ENCODE measurements at places on chromosomes 6 and 20.
A peak's percentile ranks its signal among the peaks of the same experiment; 100 is the strongest.

- DNase-seq = no peak
Observed at GRCh38 chr6:160685762-160686450, 16.1 kb upstream of the PLG start.

DNA sequence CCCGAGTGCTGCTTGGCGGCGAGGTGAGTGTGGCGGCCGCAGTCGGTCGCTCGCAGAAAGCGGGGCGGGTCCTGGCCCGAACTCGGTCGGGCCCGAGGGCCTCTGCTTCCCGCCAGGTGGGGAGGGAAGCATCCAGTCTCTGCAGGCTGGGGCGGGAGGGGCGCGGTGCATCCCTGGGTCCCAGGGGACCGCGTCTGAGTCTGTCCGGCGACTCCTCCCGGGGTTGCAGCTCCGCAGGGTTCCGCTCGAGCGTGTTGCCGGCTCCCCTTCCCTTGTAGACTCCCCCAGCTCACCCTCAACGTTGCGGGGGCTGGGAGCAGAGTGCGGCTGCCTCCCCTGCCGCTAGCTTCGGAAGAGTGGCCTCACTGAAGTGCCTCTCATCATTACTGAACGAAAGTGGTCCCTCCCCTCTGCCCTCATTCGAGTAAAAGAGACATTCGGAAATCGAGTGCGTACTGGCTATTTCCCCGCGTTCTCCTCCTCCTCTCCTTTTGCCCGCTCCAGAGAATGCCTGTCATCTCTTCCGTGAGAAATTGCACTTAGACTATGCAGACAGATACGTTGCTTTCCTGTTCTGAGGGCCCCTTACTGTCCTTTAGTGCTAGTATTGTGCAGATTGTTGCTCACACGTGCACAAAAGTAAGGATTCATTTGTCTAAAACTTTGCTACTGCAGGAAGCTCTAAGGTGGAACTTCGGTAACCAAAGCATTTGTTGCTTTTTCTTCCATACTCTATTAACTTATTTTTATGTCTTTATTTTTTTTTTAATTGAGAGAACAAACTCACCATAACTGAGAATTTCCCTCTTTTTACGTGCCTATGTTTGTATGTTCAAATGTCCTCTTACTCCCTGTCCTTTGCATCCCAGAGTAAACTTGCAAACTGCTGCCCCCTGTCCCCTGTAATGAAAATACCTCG lies 751 bp downstream of the MAP3K4 start:
- peak; percentile 86 for DNase-seq

DNA sequence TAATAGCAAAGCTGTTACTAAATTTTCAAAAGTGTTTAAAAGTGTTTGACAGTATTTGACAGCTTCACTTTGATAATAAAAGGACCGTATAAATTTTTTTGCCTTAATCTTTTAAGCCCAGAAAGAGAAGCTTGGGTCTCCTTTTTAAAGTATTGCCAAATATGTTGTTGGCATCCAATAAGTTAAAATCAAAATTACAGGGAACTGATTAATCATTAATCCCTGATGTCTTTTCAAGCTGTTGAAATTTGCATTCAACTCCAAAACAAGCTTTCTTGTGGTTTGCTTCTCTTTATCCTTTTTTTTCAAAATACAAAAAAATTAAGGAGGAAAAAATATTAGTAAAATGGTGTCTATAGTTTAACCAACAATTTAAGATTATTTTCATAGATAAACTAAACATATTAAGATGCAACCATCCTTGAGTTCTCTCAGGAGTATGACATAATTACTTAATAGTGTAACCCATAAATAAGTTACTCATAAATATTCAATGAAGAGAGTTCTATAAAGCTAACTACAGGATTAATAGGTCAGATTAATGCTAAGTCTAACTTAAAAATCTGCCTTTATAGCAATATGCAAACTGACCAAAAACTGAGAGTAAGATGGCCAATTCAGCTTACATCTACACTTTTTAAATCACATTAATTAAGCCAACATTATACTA lies 27.0 kb upstream of the CALHM6 start:
- no peak for DNase-seq

DNA sequence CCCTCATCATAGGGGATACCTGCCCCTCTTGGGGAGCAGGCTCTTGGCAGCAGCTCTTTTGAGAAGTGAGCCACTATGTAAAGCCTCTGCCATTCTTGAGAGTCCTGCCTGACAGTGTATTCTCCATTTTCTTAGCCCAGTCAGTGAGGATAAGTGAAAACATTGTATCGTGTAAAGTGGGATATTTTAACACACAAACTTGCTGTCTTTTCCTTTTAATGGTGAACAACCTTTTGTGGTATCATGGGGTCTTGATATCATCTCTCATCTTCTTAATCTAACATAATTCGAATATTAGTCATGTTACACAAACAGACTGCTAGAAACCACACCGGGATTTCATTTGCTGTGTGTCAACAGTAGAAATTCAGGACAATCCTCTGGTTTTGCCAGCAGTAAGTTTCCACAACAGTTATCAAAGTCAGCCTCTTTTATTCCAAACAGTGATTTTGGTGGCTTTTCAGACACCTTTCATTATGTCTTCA lies 136.2 kb downstream of the HIVEP1 start:
- no peak for DNase-seq

DNA sequence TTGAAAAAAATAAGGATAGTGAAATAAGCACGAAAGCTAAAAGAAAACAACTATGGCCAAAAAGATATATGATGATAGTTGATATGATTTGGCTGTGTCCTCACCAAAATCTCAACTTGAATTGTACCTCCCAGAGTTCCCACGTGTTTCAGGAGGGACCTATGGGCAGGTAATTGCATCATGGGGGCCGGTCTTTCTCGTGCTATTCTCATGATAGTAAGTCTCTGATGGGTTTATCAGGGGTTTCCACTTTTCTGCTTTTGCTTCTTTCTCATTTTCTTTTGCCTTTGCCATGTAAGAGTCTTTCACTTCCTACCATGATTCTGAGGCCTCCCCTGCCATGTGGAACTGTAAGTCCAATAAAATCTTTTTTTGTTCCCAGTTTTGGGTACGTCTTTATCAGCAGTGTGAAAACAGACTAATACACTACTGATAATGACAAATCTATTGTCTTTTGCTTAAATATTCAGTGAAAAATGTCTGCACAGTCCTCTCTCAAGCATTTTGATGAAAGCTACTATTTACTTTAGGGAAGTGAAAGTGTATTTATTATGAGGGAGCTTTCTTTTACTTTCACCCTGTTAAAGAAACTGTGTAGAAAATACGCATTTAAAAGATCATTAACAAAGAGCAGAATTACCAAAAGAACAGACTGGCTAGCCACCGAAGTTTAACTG lies 389.1 kb downstream of the HTR1B start:
- no peak for DNase-seq

- DNase-seq = no peak
Observed at GRCh38 chr6:1103021-1103420, 208.9 kb upstream of the FOXQ1 start.

- DNase-seq = peak; percentile 29
Observed at GRCh38 chr6:135372758-135373157, 124.8 kb downstream of the AHI1 start.

- no peak for DNase-seq
Observed at GRCh38 chr6:146905181-146905704, 299.0 kb upstream of the STXBP5 start.

- DNase-seq = no peak
Observed at GRCh38 chr20:25705830-25706351, 9.2 kb upstream of the ZNF337 start.

DNA sequence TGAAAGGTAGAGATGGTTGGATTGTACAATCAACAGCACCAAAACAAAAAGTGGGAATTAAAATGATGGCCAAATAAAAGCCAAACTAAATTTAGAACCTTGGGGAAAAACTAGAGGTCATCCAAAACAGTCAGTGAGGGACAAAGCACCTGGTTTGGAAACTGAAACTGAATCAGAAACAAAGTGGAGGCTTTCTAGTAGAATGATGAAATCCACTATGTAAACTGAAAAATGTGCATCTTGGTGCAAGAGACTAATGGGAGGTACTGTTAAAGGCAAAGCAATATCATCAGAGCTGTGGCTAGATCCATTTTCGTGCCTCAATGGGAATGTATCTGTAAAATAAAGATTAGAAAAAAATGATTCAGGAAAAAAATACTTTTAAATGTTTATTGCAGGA lies 380.0 kb upstream of the GJE1 start:
- no peak for DNase-seq

- DNase-seq = peak; percentile 75
Observed at GRCh38 chr6:137076277-137077068, 31.7 kb upstream of the IL20RA start.

- DNase-seq = no peak
Observed at GRCh38 chr6:98716341-98716740, 118.0 kb upstream of the POU3F2 start.

DNA sequence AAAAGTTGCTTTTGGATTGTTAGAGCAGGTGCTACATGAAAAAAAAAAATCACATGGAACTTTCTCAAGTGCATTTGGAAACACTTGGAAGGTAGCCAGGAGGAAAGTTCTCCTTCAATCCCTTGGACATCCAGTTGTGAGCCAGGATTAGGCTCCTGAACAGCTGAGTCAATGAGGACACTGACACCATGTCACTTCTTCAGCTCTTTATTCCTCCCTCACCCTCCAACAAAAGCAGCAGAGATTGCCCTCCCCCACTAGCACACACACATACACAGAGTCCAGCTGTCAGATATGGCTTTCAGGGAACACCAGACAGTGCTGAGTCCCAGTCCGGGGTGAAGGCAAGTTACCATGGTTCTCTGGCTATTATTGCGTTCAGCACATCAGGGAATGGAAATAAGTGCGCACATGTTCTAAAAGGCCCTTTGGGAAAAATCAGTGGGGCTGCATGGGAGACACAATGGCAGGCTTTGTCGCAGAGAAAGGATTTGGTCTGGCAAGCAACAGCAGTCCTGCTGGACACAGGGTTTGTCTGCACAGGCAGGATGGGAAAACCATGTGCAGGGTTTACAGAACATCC lies 124.7 kb upstream of the MARCKS start:
- DNase-seq = no peak

DNA sequence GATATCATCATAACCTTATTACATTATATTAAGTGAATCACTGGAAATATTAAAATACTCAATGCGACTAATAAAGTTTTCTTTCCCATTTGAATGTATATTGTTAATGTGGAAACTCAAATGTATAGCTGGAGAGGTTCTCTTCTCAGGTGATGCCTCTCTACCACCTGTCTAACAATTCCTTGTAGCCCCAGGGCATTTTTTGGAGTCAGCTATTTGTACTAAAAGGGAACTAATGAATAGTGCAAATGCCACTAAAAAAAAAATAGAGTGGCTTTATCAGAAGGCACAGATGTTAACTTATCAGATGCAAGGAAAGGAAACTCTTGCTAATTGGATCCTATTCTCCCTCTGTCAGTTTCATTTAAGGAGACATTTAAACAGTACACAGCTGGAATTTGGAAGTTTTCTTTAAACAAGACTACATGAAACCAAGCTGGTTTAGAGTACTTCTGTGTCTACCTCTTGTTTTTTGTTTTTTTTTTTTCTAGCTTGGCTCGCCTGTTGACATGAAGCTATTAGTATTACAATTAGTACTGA lies 897.0 kb upstream of the SLC35B3 start:
- DNase-seq = no peak

DNA sequence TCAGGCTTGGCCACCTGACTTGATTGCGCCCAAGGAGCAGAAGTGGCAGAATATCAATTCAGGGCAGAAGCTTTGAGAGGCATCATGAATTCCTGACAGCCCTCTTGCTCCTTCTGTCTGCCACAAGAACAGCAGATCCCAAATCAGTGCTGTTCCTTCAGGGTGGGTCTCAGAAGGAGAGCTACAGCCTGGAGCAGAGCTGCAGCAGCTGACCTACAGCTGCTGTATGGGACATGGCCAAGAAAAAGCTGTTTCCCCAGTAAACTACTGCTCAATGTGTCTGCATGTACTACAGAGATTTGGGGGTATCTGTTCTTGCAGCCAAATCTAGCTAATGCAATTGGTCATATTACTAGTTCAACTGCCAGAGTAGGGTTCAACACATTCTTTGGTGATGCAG lies 69.0 kb downstream of the SLC22A3 start:
- no peak for DNase-seq

DNA sequence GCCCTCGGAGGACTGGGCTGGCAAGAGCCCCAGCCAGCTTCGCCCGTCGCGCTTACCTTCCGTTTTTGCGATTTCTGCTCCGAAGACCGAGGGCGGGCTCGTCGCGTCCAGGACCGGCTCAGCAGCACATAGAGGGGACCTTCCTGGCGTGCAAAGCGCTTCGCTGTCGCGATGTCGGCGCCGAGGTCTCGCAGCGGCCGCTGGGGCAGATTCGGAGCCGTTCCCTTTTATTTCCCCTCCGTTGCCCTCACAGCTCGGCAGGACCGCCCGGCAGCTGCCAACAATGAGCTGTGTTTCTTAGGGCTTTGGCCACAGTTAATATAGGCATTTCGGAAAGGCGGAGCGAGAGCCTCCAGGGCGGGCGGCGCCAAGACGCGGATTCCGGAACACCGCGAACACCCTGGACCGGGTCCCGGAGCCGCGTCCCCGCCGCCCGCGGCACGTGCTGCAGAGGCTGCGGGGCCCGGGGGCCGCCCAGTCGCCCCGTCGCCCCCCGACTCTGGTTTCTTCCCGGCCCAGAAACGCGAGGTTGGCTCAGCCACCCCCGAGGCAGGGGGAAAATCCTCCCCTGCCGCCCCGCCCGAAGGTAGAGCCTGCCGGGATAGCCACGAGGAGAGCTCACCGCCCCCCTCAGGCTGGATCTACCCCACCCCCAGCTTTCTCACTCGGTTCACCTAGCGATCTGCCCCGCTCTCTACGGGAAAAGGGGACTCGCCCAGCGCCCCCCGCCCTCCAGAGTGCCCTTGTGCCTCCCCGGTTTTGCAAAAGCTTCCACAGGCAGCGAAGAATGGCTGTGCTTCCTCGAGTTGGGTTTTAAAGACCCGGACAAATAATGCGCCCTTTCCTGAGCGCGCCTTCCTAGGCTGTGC lies at the start of gene CITED2:
TSS of gene CITED2 (minus strand) at position 292 of the 869 bp plus-strand sequence. CDS start 704 bp downstream, outside the sequence.
- DNase-seq = peak; percentile 93

DNA sequence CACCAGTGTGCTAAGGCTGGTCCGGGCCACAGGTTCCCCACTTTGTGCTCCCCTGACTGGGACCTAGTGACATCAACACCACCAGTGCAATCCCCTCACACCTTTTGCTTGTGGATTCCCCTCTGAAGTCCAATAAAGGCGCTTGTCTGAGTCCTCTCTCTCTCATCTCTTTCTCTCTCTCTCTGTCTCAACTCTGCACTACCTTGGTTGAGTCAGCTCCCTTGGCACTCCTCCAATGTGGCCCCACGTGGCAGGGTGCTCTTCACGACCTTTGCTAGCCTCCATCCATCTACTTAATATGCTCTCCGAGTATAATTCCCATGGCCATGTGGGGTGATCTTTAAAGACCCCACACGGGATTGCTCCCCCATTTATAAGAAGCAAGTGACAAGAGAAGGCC lies 385.0 kb downstream of the CD83 start:
- DNase-seq = no peak

DNA sequence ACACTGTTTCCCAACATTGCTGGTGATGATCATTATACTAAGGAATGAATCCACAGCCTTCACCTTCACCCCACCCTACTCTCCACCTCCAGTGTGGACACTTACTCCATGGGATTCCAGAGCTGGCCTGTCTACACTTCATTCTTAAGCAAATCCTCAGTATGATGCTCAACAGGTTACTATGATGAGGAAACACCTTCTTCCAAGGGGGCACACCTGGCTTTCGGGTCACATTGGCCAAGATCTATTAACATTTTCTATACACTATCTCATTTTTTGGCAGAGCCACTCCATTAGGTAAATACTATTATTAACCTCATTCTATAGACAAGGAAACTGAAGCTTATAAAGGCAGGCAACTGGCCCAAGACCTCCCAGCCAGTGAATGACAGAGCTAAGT lies 8.0 kb upstream of the EPPIN start:
- DNase-seq = no peak

- DNase-seq = no peak
Observed at GRCh38 chr6:106442395-106442794, 81.9 kb downstream of the CRYBG1 start.
